ENCODE measurements at places on chromosomes 2 and 18.

GRCh38 chr2:98191883-98192282 is 104.9 kb downstream of the VWA3B start:
- no peak for DNase-seq

GRCh38 chr2:12817870-12818269 is 101.1 kb downstream of the TRIB2 start:
- DNase-seq, result no peak

DNA sequence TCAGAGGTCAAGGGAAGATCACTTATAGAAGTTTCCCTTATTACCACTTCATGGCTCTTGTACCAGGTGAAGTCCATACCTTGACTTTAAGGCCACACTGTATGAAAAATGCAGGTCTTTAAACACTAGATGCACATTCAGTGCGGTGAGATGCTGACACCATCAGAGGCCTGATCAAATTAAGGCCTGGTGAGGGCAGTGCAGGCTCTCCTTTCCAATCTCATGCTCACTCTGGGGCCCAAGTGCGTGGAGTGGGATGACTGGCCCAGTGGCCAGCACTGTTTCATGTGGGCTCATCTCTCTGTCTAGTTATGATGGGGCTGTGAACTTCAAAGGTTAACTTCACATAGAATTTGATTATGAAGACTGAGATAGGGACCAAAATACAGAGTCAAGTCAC is 281.1 kb downstream of the SLC4A3 start:
- DNase-seq, result no peak

- DNase-seq, result peak; percentile 30
Measured at GRCh38 chr2:9990736-9991135, 39.2 kb downstream of the GRHL1 start.

DNA sequence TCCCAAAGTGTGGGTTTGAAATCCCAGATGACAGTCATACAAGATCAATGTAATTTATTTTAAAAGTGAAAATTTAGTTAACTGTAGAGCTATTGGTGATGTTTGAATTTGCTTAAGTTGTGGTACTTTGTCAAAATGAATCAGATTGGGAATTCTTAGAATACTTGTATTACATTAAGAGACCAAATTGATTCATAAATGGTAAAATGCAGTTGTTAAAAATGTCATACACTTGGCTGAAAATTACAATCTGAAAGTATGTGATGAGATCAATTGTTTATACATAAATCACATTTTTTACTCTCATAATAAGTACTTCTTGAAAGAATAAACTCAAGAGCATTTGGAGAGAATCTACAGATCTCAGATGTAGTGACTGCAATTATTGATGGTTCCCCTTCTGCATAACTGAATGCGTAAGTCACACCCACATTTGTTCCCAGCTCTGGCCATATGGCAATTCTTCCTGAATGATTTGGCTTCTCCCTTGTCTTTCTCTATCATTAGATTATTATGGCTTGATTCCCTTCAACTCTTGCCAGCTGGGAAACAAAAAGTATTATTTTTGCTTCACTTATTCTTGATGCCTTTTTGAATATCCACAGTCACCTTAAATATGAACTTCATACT is 558.5 kb downstream of the CPS1 start:
- no peak for DNase-seq

Data from RCC 7860 (cell line).